NT2/D1 (cell line): ENCODE measurements at places on chromosomes 7 and 10.
A peak's percentile ranks its signal among the peaks of the same experiment; 100 is the strongest.

DNA sequence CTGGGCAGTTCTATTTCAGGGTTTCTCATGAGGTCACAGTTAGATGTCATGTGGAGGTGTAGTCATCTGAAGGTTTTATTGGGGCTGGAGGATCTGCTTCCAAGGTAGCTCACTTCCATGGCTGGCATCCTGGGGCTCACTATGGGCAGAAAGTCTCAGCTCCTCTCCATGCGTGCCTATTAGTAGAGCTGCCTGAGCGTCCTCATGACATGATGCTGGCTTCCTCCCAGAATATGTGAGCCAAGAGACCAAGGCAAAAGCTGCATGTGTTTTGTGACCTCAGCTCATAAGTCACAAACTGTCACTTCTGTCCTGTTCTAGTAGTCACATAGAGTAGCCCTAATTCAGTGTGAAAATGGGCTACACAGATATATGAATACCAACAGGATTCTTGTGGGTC, 524.4 kb downstream of the SUGCT start:
- DNase-seq, result no peak

GRCh38 chr10:543131-543530, 146.3 kb downstream of the DIP2C start:
- DNase-seq, result no peak

DNA sequence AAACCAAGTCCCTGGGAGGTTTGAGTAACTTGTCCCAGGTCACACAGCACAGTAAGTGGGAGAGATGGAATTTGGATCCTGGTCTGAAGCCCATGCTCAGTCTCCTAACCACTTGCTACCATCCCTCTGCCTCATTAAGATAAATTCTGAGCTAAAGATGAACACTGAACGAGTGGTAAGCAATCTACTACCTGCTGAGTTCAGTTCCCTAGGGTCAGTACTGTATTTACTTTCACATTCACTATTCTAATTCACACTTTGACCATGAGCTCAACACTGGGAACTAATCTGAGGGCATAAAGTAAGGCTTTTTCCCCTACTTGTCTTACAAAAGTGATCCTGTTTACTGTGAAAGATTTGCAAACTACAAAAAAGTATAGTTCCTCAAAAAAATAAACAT, 2.4 kb downstream of the UROS start:
- DNase-seq, result no peak

DNA sequence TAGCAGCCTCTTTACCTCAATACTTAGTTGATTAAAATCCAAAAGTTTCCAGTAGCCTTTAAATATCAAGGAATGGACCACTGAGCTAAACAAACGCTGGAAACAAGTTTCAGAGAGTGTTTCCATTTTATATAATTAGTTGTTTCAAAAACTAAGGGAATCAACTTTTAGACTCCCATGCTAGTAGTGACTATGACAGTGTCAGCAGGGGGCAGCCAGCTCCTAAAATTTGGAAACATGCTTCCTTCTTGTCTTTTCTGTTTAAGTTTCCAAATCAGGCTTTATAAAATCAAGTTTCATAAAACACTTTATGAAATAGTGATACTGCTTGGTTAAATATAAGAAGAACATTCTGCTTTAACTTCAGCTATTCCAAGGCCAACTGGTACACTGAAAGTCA, 138.2 kb upstream of the TMEM229A start:
- peak; percentile 9 for DNase-seq

- DNase-seq, result no peak
Observed at GRCh38 chr10:128161031-128161430, 34.8 kb upstream of the MKI67 start.

DNA sequence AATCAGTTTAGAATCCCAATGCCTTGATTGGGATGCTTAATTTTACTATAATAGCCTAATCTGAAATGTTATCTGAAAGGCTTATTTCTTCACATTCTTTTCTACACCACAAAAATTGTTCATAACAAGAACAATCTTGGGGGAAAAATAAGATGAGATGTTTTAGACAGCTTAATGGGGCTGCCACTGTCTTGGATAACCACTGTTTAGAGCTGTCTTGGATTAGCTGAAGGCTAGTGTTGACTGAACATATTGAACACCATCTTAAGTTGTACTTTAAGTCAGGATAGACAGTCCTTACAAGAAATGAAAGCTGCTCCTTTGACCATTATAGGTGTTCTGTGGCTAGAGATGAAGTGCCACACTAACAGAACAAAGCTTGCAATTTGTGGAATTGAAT, 501.3 kb downstream of the GFRA1 start:
- no peak for DNase-seq

GRCh38 chr7:121578669-121579068, 182.6 kb upstream of the FAM3C start:
- no peak for DNase-seq

- DNase-seq, result no peak
Observed at GRCh38 chr7:130219871-130220270, 12.2 kb downstream of the SSMEM1 start.

DNA sequence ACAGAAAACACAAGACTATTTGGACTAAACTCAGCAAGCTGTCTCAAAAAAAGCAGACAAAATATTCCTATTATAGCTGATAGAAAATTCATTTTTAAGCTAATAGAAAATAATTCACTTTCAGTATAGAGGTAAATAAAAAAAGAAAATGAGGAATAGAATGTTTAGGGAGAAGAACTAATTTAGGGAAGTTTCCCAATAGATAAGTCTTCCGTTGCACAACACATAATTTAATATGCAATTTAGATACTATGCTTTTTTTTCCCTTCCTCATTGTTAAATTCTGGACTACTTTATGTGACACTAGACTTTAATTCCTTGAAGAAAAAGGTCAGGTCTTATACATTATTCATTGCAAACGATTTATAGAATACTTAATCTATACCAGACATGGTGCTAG, 10.3 kb downstream of the PNPLA8 start:
- DNase-seq, result no peak

GRCh38 chr7:19530852-19531251, 178.0 kb downstream of the POLR1F start:
- DNase-seq, result no peak

- no peak for DNase-seq
Observed at GRCh38 chr10:132252412-132252811, 55.3 kb downstream of the STK32C start.

- no peak for DNase-seq
Observed at GRCh38 chr7:134852625-134853024, 73.2 kb downstream of the CALD1 start.

- no peak for DNase-seq
Observed at GRCh38 chr10:49735161-49735560, 27.0 kb downstream of the OGDHL start.

DNA sequence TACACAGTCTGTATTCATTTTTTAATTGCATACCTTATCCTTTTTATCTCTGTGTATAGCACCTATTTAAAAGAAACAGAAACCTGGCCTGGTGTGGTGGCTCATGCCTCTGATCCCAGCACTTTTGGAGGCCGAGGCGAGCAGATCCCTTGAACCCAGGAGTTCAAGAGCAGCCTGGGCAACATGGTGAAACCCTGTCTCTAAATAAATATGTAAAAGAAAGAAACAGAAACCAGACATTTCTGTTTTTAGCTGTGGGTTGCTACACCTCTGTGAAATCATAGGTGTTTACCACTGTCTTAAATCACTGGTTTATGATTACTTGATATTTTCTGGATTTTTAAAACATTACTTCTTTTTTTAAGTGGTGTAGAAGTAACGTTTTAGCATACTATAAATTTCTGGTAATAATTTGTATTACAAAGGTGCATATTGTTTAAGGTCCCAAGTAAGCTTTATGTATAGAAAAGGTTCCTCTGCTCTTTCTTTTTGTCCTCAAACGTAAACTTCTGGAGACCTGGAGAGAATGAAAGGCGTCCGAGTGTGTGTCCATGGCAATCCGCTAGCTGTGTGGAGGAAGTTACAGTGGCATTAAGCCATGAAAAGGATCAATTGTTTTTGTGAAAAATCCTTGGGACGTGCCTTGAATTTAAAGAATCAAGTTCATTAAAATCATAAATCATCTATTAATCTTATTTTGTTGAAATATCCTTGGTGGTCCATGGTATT, 41.1 kb downstream of the PTPRZ1 start:
- DNase-seq, result no peak

DNA sequence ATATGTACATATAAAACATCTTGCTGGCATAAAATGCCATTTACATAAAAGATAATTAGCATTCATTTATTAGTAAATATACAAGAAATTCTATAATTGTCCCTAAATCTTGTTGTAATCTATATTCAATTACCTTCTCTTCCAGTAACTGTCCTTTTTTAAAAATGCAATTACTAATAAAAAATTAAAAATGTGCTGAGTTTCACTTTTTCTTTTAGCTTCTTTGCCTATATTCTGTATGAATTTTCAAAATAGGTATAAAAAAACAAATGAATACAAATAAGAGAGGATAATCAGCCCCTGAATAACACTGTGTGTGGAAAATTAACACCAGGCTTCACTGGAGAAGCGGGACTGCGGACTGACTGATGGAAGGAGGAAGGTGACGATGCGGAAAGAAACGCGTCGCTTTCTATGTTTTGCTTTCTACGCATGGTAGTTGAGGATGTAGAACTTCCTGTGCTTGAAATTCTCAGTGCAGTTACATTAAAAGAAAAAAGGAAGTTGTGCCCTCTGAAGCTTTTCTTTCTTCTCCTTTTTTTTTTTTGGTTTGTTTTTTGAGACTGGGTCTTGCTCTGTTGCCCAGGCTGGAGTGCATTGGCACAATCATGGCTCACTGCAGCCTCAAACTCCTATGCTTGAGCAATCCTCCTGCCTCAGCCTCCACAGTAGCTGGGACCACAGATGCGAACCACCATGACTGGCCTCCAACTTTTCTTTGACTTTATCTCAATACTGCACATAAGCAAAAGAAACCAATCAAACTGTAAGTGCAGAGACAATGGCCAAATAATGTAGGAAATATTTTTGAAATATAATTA, 7.4 kb upstream of the ZMYND11 start:
- no peak for DNase-seq
